ENCODE measurements at places on chromosomes 2 and 18.

GRCh38 chr2:45830322-45830721 lies 178.8 kb downstream of the PRKCE start:
- no peak for DNase-seq

DNA sequence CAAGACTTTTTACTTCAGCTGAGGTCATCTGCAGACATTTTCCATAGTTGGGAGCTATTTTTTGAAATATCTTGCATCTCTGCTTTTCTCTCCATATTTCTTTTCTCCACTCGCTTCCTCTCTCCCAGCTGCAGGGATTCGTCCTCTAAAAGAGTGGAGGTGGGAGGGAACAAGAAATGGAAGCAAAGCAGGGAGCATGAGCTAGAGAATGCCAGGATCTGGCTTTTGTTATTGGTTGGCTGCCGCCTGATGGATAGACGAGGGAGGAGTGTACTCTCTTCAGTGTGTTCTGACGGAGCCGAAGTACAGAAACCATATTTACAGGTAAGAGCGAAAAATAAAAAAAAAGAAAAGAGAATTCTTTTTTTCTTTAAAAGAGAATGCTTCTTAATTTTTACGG lies at the start of gene CSRNP3:
CSRNP3 (plus strand) TSS at position 282 of the 400 bp plus-strand sequence. CDS start 125,368 bp downstream, outside the sequence.
- no peak for DNase-seq

DNA sequence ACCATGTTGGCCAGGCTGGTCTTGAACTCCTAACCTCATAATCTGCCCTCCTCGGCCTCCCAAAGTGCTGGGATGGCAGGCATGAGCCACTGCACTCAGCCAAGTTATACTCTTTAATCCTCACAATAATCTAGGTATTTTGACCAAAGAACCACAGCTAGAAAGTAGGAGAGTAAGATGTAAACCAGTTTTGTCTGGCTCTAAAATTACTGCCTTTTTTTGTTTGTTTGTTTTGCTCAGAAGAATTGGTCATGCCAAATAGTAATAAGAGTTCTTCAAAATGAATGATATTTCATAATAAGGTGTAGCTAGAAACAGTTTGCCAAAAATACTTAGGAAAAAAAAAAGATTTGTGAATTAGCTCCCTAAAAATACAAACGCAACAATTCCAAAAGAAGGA lies 36.7 kb downstream of the SCN2A start:
- no peak for DNase-seq

GRCh38 chr18:6249170-6249569 lies 165.5 kb downstream of the L3MBTL4 start:
- no peak for DNase-seq
